Fibroblast of upper back skin (primary cell): ENCODE measurements at places on chromosomes 3 and 15.

GRCh38 chr3:48962939-48963338 lies 27.1 kb upstream of the P4HTM start:
- no peak for DNase-seq

DNA sequence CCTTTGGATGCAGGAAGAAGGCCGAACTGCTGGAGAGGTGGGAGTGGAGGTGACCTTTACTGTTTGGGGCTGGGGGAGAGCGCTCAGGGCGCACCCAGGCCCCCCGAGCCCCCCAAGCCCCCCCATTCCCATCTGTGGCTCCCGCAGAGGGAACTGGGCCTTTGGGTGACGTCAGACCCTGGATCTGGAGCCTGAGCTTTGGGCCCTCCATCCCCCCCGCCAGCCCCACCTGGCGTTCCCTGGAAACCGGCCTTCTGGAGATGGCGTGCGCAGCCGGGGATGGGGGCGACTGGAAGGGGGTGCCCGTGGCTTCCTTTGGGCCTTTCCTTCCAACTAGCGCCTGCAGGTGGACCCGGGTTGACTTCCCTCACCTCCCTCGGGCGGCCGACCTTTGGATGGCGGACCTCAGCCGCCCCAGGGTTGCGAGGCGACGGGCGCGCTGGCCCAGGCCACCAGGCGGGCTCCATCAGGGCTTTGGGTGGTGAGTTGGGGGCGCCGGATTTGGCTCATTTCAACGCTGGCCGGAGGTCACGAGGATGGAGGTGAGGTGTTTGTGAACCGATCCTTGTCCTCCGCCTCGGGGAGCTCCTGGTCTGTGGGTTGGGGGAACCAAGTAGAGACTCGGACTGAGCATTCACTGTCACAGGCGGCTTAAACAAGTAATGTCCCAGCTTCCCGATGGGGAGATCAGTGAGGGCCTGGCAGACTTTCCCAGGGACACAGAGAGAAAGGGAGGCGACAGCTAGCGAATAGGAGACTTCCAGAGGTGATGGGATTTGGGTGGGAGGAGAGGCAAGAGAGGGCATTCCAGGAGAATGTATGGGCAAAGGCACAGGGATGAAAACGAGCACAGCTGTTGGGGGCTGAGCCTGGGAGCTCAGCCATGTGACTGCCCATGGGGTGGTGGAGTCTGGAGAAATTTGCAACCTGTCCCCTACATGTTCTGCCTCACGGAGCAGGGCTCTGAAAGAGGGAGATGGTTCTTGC lies 709 bp downstream of the SCAMP5 start:
- no peak for DNase-seq

DNA sequence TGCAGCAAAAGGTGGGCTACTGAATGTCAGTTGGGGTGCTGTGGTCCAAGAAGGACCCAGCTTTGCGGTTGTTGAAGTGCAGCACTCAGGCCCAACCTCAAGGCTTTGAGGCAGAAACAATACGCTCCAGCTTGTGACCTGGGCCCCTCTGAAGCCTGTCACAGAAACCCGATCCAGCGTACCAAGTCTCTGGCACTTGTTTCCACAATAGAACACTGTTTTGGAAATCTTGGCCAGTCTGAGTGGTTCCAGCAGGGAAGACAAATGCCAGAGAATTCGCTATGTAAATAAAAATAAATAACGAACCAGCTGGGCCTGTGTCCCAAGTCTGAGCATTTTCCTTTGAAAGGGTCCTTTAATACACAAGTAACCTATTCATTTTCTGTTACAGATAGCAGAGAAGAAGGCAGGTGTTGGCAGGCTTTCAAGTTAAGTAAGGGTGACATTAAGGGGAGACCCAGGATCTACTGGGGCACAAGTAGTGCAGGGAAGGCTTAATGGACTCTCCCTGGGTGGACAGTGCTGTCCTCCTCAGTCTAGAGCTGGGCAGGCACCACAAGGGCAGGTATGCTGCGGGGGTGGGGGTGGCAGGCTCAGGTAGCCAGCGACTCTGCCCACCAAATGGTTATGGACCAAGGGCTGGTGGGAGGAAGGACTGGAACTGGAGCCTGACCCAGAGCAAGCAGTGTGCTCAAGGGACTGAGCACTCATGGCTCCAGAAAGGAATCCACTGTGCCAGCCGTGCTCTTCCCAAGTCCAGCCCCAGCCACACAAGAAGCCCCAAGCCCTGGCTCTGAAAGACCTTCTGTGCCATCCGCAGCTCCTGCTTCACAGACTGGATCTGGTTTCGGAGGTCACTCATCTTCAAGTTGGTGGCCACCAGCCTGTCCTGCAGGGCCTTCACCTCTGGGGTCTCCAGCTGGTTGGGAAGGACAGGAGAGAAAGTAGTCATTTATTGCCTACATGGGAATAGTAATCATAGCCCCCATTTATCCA lies 26.3 kb downstream of the CCDC13 start:
- DNase-seq = no peak

DNA sequence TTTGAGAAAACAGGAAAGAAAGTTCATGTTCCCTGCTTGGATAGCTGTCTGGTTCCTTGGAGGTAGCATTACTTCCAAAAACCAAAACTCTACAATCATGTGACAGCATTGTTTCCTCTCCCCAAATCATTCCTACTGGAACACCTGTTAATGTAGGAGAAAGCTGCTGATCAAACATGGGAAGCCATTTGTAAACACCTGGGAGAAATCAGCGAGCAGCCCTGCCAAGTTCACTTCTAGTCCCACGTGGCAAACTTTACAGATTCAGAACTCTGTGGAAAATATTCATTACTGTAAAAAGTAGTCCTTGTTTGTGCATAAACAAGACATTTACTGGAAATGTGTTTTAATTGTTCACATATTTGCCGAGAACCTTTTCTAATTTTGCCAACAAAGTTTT lies 275.5 kb upstream of the AZI2 start:
- DNase-seq = no peak

GRCh38 chr3:5657106-5657505 lies 469.6 kb downstream of the EDEM1 start:
- DNase-seq = no peak

DNA sequence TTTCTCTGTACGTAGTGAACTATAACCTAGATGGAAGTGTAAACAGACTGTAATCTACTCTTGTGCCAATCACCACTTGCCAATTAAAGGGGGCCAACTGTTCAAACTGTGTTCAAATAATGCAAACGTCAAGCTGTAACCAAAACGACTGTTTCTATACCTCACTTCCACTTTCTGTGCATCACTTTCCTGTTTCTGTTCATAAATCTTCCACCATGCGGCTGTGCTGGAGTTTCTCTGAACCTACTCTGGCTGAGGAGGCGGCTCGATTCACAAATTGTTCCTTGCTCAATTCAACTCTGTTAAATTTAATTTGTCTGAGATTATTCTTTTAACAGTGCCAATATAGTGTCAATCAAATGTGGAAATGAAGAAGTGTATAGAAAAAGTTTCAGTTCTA lies 206.7 kb upstream of the TBC1D5 start:
- no peak for DNase-seq

DNA sequence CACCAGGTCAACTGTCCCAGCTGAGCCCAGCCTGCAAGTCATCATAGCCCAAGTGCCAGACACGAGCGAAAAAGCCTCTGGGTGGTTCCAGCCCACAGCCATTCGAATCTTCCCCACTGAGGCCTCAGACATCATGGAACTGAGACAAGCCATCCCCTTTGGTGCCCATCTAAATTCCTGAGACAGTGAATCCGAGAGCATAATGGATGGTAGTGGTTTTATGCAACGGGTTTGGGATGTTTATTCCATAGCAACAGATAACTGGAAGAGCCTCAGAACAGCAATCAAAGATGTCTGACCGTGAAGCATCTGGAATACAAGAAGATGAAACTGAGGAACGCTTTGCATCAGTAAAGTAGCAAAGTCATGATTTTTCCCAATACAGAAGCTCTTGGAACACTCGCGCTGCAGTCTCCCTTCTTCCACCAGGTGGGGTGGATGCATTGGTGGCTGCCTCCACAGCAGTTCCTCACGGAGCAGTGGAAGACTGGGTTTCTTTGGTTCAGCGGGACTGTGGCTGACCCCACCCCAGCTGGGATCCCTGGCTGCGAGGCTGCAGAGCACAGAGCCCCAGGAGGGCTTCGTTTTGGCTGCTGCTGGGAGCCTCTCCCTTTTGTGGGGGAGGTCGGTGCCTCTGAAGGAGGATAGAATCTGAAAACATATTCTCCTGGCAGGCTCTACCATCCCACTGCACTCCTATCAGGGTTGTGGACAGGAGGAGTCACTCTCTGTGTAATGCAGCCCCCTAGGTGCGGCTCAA lies 26.4 kb upstream of the PDE8A start:
- DNase-seq = peak; percentile 78

GRCh38 chr3:120567370-120568201 lies 28.6 kb upstream of the NDUFB4 start:
- DNase-seq = peak; percentile 52

GRCh38 chr3:196122021-196122687 lies 40.3 kb upstream of the TFRC start:
- DNase-seq = no peak

DNA sequence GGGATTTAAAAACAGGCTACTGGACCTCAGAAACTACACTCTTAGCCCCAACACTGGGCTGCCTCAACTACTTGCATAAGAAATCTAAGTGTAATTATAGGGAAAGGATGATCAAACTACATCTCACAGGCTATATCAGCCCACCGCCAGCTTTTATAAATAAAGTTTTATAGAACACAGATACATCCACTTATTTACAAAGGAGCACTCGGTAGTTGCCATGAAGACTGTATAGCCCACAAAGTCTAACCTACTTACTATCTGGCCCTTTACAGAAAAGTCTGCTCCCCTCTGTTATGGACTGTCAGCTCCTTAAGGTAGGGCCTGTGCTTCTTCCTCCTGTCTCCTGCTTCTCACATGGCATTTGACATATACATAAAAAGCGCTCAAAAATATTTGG lies 9.5 kb downstream of the OSBPL10 start:
- DNase-seq = no peak

DNA sequence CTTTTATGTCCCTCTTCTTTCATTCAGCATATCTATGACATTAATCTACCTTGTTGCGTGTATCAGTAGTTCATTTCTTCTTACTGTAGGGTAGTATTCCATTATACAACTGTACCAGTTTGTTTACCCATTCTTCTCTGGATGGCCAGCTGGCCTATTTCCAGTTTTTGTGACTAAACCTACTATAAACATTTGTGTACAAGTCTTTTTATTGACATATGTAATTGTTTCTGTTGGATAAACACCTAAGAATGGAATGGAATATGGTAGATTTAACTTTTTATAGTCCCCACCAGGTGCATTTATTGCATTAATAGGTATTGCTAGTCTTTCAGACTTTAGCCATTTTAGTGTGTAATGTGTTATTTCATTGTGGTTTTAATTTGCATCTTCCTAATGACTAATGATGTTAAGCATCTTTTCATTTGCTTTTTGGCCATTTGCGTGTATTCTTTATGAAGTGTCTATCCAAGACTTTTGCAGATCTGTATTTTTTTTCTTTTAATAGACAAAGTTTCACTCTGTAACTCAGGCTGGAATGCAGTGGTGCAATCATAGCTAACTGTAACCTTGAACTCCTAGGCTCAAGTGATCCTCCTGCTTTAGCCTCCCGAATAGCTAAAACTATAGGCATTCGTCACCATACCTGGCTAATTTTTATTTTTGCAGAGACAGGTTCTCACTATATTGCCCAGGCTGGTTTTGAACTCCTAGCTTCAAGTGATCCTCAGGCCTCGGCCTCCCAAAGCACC lies 41.9 kb upstream of the XRN1 start:
- DNase-seq = no peak

DNA sequence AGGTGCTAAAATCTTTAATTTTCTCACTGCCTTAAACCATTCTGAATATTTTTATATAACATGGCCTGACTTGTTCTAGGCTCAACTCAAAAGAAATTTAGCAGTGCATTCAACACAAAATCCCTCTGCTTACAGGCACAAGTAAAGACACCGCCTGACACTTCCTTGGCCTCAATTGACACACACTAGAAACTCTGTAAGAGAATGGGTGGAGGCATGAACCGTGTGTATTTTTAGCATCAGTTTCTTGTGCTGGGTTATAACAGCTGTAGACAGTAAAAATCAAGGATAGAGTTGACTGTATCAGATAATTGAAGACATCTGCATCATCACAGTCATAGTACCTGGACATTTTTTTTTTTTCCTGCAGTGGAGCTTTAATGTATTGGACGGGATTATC lies 54.3 kb downstream of the SLC9A9 start:
- DNase-seq = no peak

- no peak for DNase-seq
These were observed 86.1 kb upstream of the PSMD6 start for GRCh38 chr3:64109438-64109837.
